ENCODE measurements at places on chromosomes 7 and 10. TPM values are rescaled to one million over a fixed set of nuclear protein-coding genes. Genes with fewer than 3 reads are reported as not detected.

Gene AKR1D1
- total RNA-seq: not detected

Gene CREM
- 32.1 TPM for total RNA-seq

Gene SEMA3A
- total RNA-seq: 5.2 TPM

Gene ACTR3C
- not detected for total RNA-seq

Gene TNS3
- 74.7 TPM for total RNA-seq

Gene LRRC17
- total RNA-seq: 0.15 TPM

Gene TMEM236
- total RNA-seq: 0.08 TPM

Gene TMEM176A
- total RNA-seq: not detected

Gene MXI1
- 7.3 TPM for total RNA-seq

Gene GHRHR
- total RNA-seq: not detected

Gene AQP1
- 0.67 TPM for total RNA-seq

Gene UMAD1
- 11.2 TPM for total RNA-seq

Gene PRLHR
- not detected for total RNA-seq

Gene SOSTDC1
- not detected for total RNA-seq

Gene CCDC3
- total RNA-seq: 1.2 TPM

Gene CTTNBP2
- 0.52 TPM for total RNA-seq

Gene ZNF394
- 18.8 TPM for total RNA-seq

Gene TMEM130
- total RNA-seq: 0.29 TPM

Gene IL6
- total RNA-seq: 1.4 TPM

Gene MYOZ1
- total RNA-seq: not detected

Gene LBX1
- not detected for total RNA-seq

Gene GET4
- total RNA-seq: 75.1 TPM

Gene SPDYE3
- not detected for total RNA-seq

Gene GRM3
- not detected for total RNA-seq

Data from A549 treated with Mapracorat at 1 μM for 4 hours (cell line).